ENCODE measurements at places on chromosomes 6 and 20. TPM values are rescaled to one million over a fixed set of nuclear protein-coding genes. Genes with fewer than 3 reads are reported as not detected.

GJA10 gene
- not detected for total RNA-seq

GRCh38 chr6:105372849-105373182, 30.1 kb downstream of the PREP start:
- no peak for DNase-seq
- no peak overlapping the region for H3K27ac ChIP-seq
- peaks cover 48% of the 10 kb centered on the region for H3K36me3 ChIP-seq
- no peaks in the 10 kb centered on the region for H3K27me3 ChIP-seq
- H3K4me3 ChIP-seq, result no peak overlapping the region
- peaks cover 1% of the 10 kb centered on the region for H3K4me1 ChIP-seq

ARFGEF2 gene
- total RNA-seq, result 19.1 TPM

MATN4 gene
- 0.39 TPM for total RNA-seq

ACTL10 gene
- 2.9 TPM for total RNA-seq
